ENCODE measurements at places on chromosomes 12 and 14. TPM values are rescaled to one million over a fixed set of nuclear protein-coding genes. Genes with fewer than 3 reads are reported as not detected.

PTPRQ gene
- total RNA-seq: not detected

- DNase-seq: no peak
Measured at GRCh38 chr14:106390401-106390800, 864.0 kb downstream of the TMEM121 start.

- no peak for DNase-seq
Measured at GRCh38 chr14:89351221-89351515, 65.9 kb downstream of the FOXN3 start.

GRCh38 chr12:117919479-117919878, 49.3 kb downstream of the KSR2 start:
- DNase-seq: peak; percentile 13

ESR2 gene
- 0.10 TPM for total RNA-seq

GLRX5 gene
- total RNA-seq: 114 TPM

DNA sequence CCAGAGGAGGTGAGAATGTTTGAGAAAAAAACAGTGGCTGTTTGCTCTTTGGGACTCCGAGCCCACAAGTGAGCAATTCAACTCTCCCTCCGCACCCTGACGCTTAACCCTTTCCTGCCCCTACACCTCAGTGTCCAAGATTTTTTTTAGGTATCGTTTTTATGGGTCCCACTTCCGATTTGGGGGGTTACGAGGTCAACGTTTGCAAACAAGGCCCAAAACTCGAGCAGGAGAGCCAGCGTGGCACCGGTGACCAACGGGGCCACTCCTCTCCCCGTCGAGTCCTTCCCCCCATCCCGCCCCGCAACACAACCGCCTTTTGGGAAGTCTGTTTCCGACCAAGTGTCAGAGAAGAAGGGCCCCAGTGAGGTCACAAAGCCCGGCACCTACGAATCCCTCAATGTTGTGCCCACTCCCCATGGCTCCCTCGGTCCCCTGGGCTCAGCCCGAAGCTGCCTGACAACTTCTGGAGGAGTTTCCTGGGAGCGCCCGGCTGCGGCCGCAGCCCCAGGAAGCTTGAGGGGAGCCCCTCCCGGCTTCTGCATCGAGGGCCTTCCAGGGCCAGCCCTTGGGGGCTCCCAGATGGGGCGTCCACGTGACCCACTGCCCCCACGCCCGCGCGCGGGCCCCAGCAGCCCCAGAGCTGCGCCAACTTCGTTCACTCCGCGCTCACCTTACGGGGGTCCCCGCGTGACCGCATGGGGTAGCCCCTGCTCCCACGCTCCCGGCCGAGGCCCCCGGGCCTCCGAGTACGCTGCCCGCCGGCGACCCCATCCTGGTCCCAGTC, 1.2 kb downstream of the CDK2AP1 start:
- peak; percentile 35 for DNase-seq

DNA sequence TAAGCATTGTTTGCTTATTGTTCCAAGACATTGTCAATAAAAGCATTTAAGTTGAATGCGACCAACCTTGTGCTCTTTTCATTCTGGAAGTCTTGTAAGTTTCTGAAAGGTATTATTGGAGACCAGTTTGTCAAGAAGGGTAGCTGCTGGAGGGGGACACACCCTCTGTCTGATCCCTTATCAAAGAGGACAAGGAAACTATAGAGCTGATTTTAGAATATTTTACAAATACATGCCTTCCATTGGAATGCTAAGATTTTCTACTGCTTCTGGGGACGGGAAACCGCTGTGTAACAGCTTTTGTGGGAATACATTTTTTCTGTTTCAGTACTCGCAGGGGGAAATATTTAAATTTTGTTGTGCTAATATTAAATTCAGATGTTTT, 3.5 kb downstream of the FOS start:
- no peak for DNase-seq

PLXNC1 gene
- 0.66 TPM for total RNA-seq

DNA sequence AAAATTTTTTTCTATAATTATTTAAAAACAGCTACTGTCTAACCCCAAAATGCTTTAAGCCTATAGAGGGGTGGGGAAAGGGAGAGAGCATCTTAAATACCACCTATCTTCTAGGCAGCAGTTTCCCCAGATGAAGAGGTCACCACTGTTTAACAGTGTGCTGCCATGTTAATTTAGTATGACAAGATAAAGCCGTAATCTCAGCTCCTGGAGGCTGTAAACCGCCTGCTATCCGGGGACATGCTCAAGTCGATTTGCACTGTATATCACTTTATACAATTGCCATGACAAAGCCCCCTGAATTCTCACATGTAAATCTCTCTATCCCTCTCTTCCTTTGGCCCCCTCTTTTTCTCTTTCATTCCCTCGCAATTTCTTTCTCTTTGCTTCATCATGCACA, 68.5 kb downstream of the SOX5 start:
- DNase-seq: no peak

MYF6 gene
- not detected for total RNA-seq

- DNase-seq: no peak
Measured at GRCh38 chr12:68034567-68034966, 45.3 kb downstream of the IFNG-AS1 start.

BIN2 gene
- total RNA-seq: 0.06 TPM

DNA sequence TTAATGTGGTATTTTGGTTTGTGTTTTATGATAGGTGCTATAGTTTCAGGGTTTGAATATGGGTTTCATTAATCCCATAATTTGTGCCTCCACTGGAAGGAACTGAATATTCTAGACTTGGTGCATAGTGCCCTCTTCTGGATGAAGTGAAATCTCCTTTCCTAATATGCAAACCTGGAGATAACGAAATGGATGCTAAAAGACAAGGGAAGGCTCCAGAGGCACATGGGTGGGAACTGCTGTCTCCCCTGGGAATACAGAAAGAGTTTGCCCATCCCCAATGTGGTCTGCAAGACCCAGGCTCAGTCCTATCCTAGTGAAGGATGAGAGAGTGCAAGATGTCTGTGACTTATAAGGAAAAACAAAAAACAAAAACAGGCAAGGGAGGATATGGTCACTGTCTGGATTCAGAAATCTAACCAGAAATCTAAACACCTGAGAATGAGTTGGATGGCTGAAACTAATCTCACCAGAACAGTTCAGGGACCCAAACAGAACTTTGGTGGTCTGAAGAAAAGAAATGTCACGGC, 142.3 kb upstream of the TMPO start:
- peak; percentile 40 for DNase-seq

VRTN gene
- not detected for total RNA-seq

GRCh38 chr12:214003-214741, at the start of gene SLC6A12:
SLC6A12 (minus strand) TSS chr12:214157; CDS start chr12:209986, 4,171 bp downstream.
- no peak for DNase-seq

- DNase-seq: no peak
Measured at GRCh38 chr14:102293781-102294180, 11.2 kb downstream of the MOK start.

- DNase-seq: no peak
Measured at GRCh38 chr14:72366619-72367018, 434.4 kb downstream of the RGS6 start.

DAO gene
- not detected for total RNA-seq

- DNase-seq: no peak
Measured at GRCh38 chr12:109098183-109098604, 797 bp downstream of the UNG start.

REP15 gene
- total RNA-seq: 3.5 TPM

GRCh38 chr14:33647385-33647786, 303.5 kb downstream of the EGLN3 start:
- peak; percentile 97 for DNase-seq

DNA sequence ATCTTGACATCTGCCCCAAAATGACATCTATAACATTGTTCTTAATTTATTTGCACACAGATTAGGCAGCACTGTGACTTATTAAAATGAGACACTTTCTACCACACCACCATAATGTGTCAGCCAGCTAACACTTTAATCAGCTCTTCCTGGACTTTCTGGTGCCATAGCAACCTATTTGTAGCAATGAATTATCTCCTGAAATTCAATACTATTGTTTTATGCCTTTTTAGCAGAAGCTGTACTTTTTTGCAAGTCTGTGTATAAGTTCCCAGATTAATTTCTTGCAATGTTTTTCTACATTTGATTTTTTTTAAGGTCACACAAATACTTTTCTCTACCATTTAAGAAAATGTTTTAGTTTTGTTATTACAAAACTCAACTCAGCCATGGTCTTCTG, 72.8 kb upstream of the SAV1 start:
- DNase-seq: no peak

- DNase-seq: peak; percentile 6
Measured at GRCh38 chr14:38808734-38809455, 294.1 kb downstream of the SEC23A start.

- DNase-seq: no peak
Measured at GRCh38 chr14:92553438-92553837, 39.9 kb downstream of the RIN3 start.

GRCh38 chr14:21534576-21534975, 8.4 kb upstream of the SALL2 start:
- no peak for DNase-seq

- no peak for DNase-seq
Measured at GRCh38 chr12:107042801-107043200, 50.5 kb downstream of the CRY1 start.

- no peak for DNase-seq
Measured at GRCh38 chr12:55724940-55725309, 3.9 kb downstream of the CD63 start.

CMA1 gene
- total RNA-seq: not detected

GRCh38 chr14:34324363-34324795, 137.7 kb downstream of the SPTSSA start:
- peak; percentile 34 for DNase-seq
